ENCODE measurements at places on chromosomes 4 and X. TPM values are rescaled to one million over a fixed set of nuclear protein-coding genes. Genes with fewer than 3 reads are reported as not detected.
A peak's percentile ranks its signal among the peaks of the same experiment; 100 is the strongest.

Gene PHKA1
- total RNA-seq = 0.39 TPM

Gene MTHFD2L
- 13.7 TPM for total RNA-seq

Gene MFAP3L
- 0.59 TPM for total RNA-seq

Gene DCAF12L1
- not detected for total RNA-seq

Gene ZNF157
- total RNA-seq = 0.50 TPM

Gene TASL
- 0.41 TPM for total RNA-seq

Gene C1QTNF7
- not detected for total RNA-seq

Gene KLHL34
- total RNA-seq = 0.70 TPM

Gene ARHGAP4
- total RNA-seq = 463 TPM

Gene AKAP4
- not detected for total RNA-seq

Gene ATP1B4
- total RNA-seq = not detected

Gene MAOB
- total RNA-seq = not detected

Gene XKRX
- 1.9 TPM for total RNA-seq

Gene TCP11X2
- not detected for total RNA-seq

Gene CACNA1F
- 1.1 TPM for total RNA-seq

Gene CYTL1
- not detected for total RNA-seq

GRCh38 chrX:30085571-30085970, 129.8 kb upstream of the MAGEB2 start:
- no peak for DNase-seq

DNA sequence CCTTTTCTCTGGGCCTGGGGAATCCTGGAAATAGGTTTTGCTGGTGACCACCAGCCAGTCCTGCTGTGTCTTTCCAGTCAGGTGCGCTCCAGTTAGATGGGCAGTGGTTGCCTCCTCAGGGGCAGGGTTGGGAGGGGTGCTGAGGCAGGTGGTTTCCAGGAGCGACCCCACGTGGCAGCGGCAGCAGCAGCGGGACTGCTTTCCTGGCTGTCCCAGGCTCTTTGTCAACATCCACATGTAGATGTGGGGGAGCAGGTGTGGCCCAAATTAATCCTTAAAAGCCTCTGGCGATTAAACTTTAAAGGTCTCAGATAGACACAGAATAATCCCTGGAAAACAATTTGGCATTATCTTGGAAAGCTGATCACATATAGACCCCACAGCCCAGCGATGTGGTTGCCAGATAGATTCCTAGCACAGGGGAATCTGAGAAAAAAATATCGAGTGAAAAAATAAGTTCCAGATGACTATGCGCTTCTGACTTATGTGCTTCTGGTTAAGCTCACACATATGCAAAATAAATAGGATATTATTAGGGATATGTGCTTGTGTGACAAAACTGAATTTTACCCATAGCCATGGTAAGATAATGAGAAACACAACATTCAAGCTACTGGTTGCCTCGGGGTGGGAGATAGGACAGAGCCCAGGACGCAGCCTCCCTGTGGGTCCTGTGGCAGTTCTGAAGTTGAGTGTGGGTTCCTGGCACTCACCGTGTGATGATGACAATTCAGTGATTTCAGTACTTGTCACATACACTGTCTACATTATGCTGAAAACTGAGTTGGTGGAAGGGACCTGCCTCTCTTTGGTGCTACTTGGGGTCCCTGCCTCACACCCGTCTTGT, 336.4 kb downstream of the ARHGAP10 start:
- no peak for DNase-seq

- no peak for DNase-seq
Observed at GRCh38 chr4:85805891-85806290, 330.9 kb downstream of the ARHGAP24 start.

DNA sequence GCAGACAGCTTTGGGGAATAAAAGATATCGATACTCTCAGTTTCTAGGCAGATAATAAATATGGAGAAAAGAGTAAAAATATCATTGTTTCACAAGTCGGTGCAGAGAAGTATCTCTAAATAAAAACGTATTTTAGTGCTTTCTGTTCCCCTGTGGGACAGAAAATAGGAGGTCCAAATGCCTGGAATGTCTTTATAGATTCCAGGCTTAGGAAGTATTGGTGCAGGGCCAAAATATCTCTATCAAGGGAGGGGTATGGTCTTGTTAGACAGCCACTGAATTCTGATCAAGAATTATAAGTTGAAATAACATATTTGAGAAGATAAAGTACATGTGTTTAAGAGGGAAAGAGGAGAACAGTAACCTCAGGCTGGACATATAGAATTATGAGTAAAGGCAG, 596.4 kb downstream of the PCDH18 start:
- no peak for DNase-seq

GRCh38 chrX:16418650-16419049, 231.3 kb upstream of the S100G start:
- no peak for DNase-seq

DNA sequence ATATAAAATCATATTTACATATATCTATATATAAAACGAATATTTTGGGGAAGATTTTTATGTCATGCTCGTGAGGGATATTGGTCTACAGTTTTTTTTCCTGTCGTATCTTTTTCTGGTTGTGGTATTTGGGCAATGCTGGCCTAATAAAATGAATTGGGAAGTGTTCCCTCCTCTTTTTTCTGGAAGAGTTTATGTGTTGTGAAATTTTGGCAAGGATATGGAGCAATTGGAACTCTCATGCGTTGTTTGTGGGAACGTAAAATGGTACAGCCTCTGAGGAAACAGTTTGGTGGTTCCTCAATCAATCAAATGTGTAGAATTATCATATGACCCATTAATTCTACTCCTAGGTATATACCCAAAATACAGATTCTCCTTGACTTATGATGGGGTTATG, 69.8 kb downstream of the ZNF182 start:
- DNase-seq = no peak

DNA sequence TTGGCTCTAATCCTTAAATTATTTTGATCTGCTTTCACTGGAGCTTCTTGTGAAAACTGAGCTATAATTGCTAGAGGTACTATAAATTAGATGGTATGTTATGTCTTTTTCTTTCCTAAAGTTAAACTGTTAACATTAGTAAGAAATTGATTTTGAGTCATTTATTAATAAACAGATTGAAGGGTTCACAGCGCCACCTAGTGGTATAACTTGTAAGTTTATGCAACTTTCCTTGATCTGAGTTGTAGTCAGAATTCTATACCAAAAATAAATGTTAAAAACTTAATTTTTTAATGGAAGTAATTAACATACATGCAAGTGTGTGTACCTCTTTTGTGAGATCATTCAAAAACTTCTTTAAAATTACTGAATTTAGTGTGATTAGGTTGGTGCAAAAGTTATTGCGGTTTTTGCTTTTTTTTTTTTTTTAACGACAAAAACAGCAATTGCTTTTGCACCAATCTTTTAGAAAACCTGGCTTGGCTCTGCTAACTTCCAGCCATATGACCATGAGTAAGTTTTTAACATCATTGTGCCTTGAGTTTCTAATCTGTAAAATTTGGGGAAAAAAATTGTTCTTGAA, 151.5 kb downstream of the CENPC start:
- DNase-seq = peak; percentile 62

DNA sequence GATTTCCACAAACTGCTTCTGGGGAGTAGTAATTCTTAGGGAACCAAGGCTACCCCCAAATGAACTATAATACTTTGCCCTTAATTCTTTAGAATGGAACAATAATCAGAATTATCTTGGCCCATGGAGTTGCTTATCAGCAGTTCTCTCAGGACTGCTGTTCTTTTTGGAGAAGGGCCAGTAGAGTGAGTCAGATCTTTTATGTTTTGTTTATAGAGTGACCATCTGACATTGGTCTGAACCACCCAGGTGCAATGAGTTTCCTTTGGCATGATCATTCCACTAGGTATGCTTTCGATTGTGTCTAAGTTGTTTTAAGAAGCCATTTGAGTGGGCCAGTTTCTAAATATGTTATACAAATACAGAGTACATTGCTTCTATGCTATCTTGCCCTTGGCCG, 31.8 kb downstream of the PRRG1 start:
- no peak for DNase-seq

GRCh38 chr4:152401424-152401823, 134.5 kb downstream of the FBXW7 start:
- no peak for DNase-seq

- DNase-seq = no peak
Observed at GRCh38 chr4:183260491-183261151, 59.5 kb downstream of the CLDN22 start.

GRCh38 chrX:53713987-53714579, 27.6 kb upstream of the HUWE1 start:
- no peak for DNase-seq

DNA sequence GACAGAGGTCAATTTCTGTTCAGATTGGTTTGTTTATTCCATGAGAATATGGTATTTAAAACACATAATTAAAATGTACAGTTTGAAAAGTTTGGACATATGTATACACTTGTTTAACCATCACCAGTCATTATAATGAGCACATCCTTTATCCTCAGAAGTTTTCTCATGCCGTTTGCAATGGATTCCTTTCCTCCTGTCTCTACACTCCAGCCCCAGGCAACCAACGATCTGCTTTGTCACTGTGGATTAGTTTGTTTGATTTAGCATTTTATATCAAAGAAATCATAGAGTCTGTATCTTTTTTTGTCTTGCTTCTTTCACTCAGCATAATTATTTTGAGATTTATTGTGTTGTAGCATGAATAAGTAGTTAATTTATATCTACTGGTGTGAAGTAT, 243.0 kb upstream of the TRAM1L1 start:
- no peak for DNase-seq

GRCh38 chr4:140931911-140932310, 175.7 kb upstream of the TBC1D9 start:
- DNase-seq = no peak

GRCh38 chr4:1512738-1513660, 106.8 kb upstream of the NKX1-1 start:
- peak; percentile 48 for DNase-seq

GRCh38 chr4:181821039-181822004, 421.9 kb upstream of the TENM3 start:
- DNase-seq = no peak

GRCh38 chr4:6355052-6355451, 85.4 kb downstream of the WFS1 start:
- no peak for DNase-seq

DNA sequence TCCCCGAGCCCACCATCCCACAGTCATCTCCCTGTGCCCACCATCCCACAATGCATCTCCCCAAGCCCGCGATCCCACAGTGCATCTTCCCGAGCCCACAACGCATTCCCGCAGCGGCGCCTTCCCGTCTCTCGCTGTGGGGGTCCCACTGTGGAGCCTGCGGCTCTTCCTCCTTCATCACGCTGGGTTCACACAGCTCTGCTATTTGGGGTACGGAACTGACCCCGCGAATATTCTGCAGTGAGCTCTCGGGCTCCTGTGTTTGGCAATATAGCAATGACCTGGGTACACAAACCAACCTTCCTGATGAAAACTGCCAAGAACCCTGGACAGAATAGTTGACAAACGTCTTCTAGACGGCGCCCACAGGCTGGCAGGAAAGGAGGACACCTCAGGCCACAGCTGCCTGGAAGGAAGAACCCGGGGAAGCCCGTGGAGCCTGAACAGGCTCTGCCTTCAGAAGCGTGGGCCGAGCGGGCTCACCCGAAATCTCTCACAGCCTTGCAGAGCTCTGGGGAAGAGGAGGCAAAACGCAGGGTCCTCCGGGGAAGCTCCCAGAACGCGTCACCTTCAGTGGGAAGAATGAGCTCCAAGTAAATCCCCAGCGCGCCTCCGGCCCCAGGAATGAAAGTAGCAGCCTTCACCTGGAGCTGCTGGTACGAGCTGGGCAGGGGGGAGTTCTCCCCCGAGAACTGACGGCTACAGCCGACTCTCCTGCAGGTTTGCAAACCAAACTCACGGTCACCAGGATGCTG, 22.9 kb downstream of the PPP2R3B start:
- DNase-seq = no peak

- no peak for DNase-seq
Observed at GRCh38 chr4:184699941-184700340, 34.0 kb downstream of the CENPU start.

GRCh38 chr4:69860521-69861298, 765 bp upstream of the SULT1E1 start:
- no peak for DNase-seq

DNA sequence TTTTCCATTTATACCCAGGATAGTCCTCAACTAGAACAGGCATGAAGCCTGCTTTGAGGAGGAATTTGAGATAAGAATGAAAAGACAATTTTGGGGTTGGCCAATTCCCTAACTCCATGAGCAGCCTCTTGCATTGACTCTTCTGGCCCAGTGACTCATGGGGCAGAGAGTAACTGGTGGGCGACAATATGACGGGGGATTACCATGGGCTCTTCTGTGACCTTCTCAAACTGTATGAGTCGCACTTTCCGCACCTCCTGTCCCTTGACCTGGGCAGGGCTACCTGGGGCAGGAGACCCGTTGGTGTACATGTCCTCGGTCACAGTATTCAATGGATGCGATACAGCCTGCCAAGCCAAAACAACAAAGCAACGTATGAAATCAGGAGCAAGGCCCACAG, 13.3 kb downstream of the MPP1 start:
- no peak for DNase-seq

DNA sequence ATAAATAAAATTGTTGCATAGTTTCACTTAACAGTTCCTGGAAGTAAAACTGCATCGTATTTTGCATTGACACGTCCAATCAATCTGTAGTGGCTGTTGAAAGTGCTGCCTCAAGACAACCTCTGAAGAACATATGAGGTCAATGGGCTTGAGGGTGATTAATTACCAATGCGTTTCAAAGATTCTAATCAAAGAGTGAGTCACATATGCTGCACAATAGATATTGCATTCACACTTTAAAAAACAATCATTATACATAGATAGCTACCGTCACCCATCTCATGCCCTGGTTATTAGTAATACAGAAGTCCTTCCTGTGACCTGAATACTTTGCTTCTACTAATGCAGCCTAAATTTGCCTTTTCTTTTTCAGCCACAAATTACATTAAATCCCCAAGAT, 743.3 kb upstream of the SLIT2 start:
- DNase-seq = no peak

DNA sequence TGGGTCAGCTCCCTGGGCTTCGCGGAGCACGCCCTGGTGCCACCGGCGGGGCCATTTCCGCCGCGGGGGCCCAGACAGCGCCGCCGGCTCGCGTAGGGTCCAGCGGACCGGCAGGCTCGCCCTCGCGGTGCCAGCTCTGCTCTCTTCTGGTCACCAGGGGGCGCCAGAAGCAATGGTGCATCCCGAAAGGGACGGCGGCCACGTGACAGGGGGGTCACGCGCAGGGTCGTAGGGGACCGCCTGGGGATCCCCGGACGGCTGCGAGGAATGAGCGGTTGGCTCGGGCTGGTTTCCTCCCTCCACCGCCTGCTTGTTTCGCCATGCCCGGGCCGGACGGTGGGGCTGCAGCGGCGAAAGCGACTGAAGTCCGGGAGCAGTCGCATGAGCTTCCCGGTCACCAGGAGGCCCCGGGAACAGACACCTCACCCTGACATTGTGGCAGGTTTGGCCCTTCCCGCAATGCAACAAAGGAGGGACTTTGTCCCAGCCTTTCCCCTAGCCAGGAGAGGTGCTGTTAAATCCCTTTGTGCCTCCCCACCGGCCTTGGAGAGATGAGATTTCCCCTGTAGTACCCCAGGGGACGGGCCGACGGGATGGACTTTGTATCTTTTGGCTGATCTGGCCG, 15.8 kb downstream of the ZCCHC12 start:
- peak; percentile 16 for DNase-seq

GRCh38 chr4:177367336-177367735, 57.7 kb downstream of the NEIL3 start:
- DNase-seq = no peak
